ENCODE measurements at places on chromosomes 6 and 20.
A peak's percentile ranks its signal among the peaks of the same experiment; 100 is the strongest.

- no peak for DNase-seq
Measured at GRCh38 chr20:25178563-25179438, 16.7 kb upstream of the ENTPD6 start.

DNA sequence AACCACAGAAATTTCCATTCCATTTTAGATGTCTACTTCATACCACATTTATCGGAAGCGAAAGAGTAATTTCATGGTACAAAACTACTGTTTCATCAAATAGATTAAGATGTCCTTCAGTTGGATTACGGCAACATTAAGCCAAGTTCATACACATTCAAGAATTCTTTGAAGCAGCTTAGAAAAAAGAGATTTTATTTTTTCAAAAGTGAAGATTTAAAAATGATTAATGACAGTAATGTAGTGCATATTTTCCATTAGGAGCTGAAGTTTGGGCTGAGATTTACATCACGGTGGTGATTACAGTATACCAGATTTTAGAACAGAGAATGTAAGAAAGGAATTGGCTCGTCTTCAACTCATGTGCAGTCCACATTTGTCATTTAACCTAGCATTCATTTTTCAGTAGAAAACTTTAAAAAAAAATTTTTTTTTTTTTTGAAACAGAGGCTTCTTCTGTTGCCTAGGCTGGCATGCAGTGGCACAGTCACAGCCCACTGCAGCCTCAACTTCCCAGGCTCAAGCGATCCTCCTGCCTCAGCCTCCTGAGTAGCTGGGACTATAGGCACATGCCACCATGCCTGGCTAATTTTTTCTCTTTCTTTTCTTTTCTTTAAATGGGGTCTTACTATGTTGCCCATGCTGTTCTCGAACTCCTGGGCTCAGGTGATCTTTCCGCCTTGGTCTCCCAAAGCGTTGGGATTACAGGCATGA, 1.9 kb downstream of the SYNJ2 start:
- DNase-seq, result no peak

DNA sequence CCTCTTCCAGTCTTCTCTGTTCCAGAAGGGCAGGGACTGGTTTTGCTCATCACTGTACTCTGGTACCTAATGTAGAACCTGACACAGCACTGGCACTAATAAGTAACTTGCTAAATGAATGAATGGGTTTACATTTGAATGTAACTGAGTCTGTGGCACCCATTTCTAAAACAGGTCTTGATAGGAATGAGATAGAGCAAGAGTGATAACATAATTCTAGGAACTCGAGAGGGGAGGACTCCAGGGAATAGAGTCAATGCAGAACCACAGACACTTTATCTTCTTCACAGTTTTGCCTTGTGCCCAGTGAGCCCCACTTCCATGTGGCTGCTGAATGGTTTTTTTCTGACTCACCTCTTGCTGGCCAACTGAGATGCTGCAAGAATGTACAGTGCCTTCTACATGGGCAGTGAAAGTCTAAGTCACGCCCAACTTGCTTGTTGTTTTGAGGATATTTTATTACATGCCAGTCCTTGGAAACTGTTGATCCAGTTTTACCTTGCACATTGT, 61.1 kb downstream of the TBC1D7 start:
- DNase-seq, result no peak

DNA sequence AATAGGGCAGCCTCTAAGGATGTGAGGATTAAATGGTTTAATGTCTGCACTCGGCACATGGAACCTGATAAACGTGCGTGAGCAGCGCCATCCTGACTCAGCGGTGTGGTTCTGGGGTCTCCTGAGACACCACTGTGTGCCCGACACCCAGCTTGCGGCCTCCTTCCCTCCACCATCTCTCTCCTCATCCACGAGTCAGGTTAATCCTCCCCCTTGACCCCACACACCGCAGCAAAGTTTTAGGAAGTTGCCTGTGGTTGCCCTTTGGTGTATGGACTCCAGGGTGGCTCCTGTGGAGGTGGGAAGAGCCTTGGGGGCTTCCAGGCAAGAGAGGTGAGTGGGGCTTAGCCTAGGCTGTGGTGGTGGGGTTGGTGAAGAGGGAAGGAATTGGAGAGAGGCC, 68.2 kb downstream of the PHACTR3 start:
- DNase-seq, result no peak

DNA sequence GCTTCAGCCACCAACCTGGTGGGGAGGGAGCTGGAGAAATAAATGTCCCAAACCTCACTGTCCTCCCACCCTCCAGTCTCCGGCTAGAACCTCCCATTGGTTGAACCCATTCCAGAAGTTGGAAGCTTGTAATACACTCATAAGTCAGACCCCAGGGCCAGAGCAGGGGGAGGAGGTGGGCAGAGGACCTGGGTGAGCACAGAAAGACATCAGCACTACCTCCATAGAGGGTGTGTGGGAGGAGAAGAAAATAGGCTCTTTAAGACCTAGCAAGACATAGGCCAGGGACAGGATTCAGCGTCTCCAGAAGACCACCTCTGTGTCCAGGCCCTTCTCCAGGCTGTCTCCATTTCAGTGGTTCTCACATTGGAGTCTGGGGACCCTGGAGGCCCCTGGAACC, 73.3 kb upstream of the TOP1 start:
- no peak for DNase-seq

DNA sequence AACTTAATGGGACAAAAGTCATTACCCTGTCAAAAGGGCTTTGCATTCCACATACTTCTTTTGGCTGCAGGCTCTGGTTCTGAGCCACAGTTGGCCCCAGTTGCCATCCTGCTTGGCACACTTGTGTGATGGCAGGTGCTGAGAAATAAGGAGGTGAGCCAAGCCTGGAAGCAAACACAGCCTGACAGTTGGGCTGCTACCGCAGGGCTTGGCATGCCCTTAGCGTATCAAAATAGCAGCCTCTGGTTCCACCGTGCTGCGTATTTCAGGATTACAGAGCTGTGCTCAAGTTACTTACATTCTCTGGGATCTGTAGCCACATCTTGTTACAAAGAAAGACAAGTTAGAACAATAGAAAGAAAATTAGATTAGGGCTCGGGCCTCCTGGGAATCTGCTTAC, 11.1 kb downstream of the MTHFD1L start:
- DNase-seq, result peak; percentile 90

- DNase-seq, result no peak
Measured at GRCh38 chr6:81534934-81535465, 217.5 kb downstream of the TENT5A start.

GRCh38 chr6:56380476-56380875, 133.1 kb upstream of the COL21A1 start:
- DNase-seq, result no peak

DNA sequence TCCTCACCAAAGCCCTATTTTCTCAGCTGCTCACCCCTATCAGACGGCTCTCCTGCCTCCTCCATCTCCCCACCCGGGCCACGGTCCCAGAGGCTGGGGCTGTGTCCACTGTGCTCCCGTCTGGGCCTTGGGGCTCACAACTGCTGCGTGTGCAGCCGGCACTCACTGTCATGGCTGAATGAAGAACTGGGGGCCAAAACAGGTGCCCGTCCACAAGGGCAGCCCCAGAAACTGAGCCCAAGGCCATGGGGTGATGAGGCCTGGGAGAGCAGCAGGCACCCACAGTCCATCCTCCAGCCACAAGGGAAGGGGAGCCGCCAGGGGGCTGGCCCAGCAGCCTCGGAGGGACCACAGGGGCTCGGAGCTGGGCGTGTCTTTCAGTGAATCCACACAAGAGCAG, 159.5 kb downstream of the DLL1 start:
- no peak for DNase-seq

GRCh38 chr6:87378947-87379346, 28.8 kb upstream of the CFAP206 start:
- DNase-seq, result no peak

DNA sequence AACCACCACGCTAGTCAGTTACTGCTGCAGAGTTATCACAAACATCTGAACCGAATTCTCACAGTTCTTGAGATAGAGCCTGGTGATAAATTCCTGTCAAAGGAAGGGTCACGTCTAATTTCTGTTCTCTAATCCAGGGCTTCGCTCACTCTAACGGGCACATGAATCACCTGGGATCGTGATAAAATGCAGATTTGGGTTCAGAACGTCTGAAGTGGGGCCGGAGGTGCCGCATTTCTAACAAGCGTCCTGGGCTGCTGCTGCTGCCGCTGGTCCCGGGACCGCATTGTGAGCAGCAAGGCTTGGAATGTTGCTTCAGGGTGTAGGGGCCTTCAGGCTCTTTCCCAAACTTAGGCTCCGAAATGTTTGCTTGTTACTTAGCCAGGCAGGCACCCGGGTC, 264.1 kb downstream of the CDC5L start:
- DNase-seq, result no peak

GRCh38 chr6:2578767-2579166, 172.0 kb downstream of the MYLK4 start:
- no peak for DNase-seq
